Kidney tubule cell (primary cell): ENCODE measurements at places on chromosomes 5 and 9.

GRCh38 chr9:129803676-129804060 lies 684 bp downstream of the TOR1B start:
- peak; percentile 27 for DNase-seq

DNA sequence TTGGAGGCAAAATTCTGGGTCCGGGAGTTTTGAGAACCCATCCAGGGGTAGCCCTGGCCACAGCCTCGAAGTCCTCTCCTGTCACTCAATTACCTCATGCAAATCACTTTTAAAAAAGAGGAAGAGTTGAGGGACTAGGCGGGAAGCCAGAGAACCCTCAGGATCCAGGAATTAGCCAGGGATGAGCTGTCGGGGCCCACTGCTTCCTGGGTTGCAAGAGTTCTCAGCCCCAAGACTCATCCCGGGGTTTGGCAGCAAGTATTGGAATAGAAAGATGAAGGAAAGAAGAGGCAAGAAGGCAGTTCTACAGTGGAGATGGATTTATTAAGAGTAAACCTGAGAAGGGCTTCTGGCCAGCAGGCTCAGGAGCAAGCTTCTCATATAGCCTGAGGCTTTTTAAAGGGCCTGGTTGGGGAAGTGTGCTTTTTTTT lies 25.6 kb downstream of the C9orf50 start:
- peak; percentile 22 for DNase-seq

GRCh38 chr5:125142458-125142857 lies 396.0 kb upstream of the ZNF608 start:
- peak; percentile 41 for DNase-seq

- no peak for DNase-seq
Measured at GRCh38 chr5:20514145-20514544, 526.1 kb upstream of the CDH18 start.

- no peak for DNase-seq
Measured at GRCh38 chr5:143207563-143208364, 195.7 kb downstream of the NR3C1 start.

- DNase-seq = no peak
Measured at GRCh38 chr5:178392386-178392785, 159.8 kb upstream of the PHYKPL start.

- peak; percentile 71 for DNase-seq
Measured at GRCh38 chr5:112004867-112005622, 248.1 kb upstream of the NREP start.

GRCh38 chr9:110143950-110144545 lies 63.9 kb downstream of the C9orf152 start:
- DNase-seq = peak; percentile 52
